ENCODE measurements at places on chromosomes 6 and 20. TPM values are rescaled to one million over a fixed set of nuclear protein-coding genes. Genes with fewer than 3 reads are reported as not detected.

DNA sequence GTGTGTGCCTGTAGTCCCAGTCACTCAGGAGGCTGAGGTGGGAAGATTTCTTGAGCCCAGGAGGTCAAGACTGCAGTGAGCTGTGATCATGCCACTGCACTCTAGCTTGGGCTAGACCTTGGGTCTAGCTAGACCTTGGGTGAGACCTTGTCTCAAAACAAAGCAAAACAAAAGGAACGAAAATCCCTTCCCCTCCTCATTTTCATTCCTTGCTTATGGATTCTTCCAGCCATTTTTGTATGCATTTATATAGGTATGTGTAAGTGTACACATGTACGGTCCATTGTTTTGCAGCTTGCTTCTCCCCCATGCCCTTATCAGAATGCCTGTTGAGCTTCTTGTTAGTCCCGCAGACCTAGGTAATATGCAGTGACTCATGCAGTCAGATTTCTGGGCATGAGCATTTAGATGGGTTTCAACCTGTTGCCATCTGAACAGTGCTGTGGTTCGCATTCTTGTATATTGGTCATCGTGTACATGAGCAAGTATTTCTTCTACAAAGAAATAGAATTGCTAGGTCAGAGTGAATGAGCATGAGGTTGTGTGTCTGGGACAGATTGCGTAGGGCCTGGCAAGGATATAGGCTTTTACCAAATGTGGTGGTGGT is 73.2 kb downstream of the ATRN start:
- DNase-seq, result no peak

GRCh38 chr6:107653183-107653580 is 163.3 kb downstream of the SOBP start:
- no peak for DNase-seq

The NR2E1 gene
- total RNA-seq, result not detected

DNA sequence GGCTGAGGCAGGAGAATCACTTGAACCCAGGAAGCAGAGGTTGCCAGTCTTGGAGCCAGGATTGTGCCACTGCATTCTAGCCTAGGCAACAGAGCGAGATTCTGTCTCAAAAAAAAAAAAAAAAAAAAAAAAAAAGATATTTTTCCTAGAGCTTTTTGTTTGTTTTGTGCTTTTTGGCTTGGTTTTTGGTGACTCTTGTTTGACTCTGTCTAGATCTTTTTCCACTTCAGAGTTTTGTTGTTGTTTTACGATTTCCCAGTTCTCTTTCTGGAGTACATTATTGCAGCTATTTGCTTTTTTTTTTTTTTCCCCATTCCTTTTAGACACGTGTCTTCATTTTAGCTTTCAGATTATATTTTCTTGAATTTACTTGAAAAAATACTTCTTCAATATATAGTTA is 67.0 kb upstream of the AKAP12 start:
- DNase-seq, result no peak

GRCh38 chr6:26131618-26132017 is 44.4 kb downstream of the HFE start:
- no peak for DNase-seq

The RAMACL gene
- 0.30 TPM for total RNA-seq

DNA sequence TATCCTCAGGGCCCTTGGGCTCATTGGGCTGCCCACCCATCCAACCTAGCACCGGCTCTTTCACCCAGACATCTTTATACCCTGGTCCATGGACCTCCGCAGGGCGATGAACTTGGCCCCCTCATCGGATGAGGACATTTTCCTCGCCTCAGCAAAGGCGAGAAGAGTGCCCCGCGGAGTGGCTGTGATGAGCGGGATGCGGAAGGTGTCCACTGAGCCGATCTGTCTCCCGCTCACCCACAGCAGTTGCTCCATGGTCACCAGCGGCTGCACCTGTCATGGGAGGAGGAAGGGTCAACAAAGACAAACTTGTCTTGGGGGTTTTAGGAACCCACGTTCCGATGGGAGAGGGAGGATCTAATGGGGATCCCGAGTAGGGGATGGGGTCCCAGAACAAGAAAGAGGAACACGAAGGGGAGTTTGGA is 690 bp downstream of the NEU1 start:
- no peak for DNase-seq

The BEND6 gene
- total RNA-seq, result not detected

The ZNF184 gene
- 14.5 TPM for total RNA-seq

DNA sequence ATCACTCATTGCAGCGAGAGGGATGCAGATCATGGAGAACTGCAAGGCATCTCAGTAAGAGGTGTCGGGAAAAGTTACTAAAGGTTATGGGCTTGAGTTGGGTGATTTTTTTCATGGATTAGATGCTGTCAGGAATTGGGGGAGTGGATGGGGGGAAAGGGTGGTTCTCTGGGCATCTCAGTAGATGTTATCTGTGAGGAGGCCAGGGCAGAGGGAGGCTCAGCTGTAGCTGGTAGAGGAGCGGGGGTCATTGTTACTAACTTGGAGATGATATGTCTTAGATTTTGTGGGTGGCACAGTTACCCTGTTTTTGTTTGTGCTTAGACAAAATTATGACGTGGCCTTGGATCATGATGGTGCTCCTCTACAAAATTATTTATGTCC is 2.6 kb upstream of the PCMTD2 start:
- DNase-seq, result no peak

The ADGRF5 gene
- not detected for total RNA-seq

- peak; percentile 96 for DNase-seq
These were observed 713 bp upstream of the ELMO2 start for GRCh38 chr20:46406986-46407670.

DNA sequence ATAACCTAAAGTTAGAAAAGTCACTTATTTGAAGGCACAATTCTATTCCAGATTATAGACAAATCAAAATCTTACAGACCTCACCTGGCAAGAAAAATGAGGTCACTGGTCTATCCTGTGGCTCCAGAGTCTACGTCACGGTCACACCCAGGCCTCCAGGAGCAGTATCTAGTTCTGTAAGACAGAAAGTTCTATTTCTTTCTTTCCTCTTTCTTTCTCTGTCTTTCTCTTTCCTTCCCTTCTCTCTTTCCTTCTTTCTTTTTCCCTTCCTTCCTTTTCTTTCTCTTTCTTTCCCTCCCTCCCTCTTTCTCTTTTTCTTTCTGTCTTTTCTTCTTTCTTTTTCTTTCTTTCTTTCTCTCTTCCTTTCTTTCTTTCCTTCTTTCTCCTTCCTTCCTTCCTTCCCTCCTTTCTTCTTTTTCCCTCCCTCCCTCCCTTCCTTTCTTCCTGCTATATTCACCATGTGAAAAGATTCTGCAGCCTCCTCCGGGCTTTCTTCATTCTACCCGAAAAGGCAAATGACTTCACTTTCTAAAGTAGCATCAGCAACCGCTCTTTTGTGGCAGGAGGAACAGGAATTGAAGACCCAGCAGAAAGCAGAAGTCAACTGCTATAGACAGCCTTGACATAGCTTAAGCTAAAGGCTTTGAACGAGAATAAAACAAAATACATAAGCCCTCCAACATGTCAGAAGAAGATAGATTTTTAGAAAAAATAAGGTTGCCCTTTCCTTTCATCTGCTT is 83.9 kb upstream of the SIRPG start:
- no peak for DNase-seq

The HTR1E gene
- total RNA-seq, result not detected

- DNase-seq, result no peak
These were observed 474.0 kb downstream of the TFAP2B start for GRCh38 chr6:51292659-51293058.

The MYLK2 gene
- 0.39 TPM for total RNA-seq

The SYCP2 gene
- total RNA-seq, result 2.1 TPM

GRCh38 chr20:52130406-52130805 is 61.2 kb downstream of the ZFP64 start:
- DNase-seq, result no peak

DNA sequence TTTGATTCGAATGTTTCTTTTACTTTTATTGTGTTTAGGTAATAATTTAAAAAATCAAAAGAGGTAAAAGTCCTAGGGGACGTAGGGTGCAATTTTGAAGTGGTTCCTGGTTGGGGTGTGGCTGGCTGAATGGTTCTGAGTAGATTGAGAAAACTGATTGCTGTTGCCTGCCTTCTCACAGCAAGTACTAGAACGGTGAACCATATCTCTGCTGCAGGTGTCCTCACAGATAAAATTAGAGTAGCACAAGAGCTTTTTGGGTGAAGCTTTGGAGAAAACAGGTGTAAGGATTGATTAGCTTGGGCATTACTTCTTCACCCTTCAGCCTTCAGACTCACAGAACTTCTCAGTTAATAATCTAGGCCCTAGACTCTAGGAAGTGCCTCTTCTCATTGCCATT is 19.8 kb upstream of the GJA10 start:
- DNase-seq, result no peak

GRCh38 chr6:217048-217659 is 75.1 kb upstream of the DUSP22 start:
- DNase-seq, result peak; percentile 68

DNA sequence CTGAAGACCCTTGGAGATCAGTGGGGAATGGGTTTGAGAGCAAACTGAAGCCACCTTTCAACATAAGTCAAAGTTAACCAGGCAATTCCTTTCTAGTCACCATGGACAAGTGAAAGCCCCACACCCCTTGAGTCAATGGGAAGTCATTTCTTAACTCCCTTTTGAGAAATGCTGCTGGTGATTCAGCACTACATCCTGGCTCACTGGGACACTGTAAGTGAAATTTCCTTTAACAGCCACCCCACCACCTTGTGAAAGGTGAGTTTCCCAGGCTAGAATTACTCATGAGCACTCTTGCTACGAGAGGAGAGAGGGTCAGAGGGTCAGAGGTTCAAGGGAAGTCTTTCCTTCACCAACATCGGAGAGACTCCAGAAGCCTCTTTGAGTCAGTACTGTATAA is 93.3 kb upstream of the MARCKS start:
- DNase-seq, result peak; percentile 16

The LTB gene
- 44.9 TPM for total RNA-seq

- DNase-seq, result no peak
These were observed 37.2 kb upstream of the HACE1 start for GRCh38 chr6:104896914-104897313.

GRCh38 chr6:10309457-10310329 is 105.2 kb downstream of the TFAP2A start:
- no peak for DNase-seq

DNA sequence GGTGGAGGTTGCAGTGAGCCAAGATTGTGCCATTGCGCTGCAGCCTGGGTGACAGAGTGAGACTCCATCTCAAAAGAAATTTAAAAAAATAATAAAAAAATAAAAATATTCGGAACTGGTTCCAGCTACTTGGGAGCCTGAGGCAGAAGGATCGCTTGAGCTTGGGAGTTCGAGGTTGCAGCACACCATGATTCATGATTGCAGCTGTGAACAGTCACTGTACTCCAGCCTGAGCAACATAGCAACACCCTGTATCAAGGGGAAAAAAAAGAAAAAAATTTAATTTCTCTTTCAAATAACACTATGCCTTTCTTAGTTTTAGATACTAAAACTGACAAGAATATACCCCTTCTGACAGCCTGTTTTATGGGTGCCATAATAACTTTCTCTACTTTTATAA is 10.5 kb downstream of the KDM1B start:
- no peak for DNase-seq

- DNase-seq, result peak; percentile 20
These were observed 84.2 kb upstream of the FOXC1 start for GRCh38 chr6:1525364-1526038.

- DNase-seq, result no peak
These were observed 239.2 kb upstream of the DEFB112 start for GRCh38 chr6:50288881-50289280.

The PSORS1C2 gene
- total RNA-seq, result not detected

GRCh38 chr20:46568570-46569129 is 18.2 kb upstream of the OCSTAMP start:
- DNase-seq, result no peak

DNA sequence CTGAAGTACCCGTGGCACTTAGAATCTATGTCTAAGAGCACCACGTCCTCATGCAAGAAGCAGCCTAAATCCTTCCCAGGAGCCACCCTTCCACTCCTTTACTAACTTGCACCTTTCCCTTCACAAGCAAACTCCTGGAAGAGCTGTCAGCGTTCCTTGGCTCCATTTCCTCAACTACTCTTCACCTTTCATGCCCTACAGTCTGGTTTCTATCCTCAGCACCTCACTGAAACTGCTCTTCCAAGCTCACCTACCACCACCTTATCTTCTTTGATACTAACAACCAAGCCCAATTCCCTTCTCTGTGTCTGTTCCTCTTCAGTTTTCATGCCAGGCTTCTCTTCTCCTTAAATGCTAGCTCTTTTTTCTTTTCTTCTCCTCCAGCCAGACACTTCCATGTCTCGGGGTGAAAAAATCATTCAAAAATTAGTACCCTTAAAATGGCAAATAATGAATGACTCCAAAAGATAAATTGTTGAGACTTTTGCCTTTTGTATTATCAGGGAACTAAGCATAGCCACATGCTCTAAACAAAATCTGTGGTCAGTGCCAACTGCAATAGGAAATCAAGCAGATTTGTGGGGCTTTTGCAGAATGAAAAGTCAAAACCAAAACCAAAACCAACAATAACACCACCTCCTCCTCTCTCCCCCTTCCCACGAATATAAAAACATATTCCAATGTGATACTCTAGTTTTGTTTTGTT is 149.6 kb upstream of the KCNK16 start:
- DNase-seq, result no peak

DNA sequence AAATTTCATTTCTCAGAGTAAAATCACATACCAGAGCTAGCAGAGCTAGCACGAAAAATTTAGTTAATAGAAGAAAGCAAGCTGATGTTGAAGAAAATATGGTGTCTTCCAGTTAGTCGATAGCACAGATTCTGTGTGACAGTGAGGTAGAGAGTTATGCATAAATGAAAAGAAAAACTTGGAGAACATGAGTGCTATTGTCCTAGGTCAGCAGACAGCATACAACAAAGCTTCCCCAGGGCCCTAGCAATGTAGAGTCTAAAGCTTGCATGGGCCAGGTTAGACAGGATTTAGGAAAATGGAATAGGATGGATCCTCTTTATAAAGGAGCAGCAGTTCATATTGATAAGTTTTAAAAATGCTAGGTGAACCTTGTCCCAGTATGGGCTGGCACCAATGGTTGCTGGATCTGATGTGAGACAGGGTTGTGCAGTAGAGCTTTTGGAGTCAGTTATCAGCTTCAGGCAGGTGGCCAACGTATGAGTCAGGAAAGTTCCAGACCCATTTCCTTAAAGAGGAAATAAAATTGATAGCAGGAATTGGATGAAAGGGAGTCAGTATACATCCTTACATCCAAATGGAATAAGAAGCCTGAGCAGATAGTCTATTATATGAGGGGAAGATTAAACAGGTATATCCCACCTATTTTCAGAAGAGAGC is 277.2 kb downstream of the FRK start:
- DNase-seq, result no peak

DNA sequence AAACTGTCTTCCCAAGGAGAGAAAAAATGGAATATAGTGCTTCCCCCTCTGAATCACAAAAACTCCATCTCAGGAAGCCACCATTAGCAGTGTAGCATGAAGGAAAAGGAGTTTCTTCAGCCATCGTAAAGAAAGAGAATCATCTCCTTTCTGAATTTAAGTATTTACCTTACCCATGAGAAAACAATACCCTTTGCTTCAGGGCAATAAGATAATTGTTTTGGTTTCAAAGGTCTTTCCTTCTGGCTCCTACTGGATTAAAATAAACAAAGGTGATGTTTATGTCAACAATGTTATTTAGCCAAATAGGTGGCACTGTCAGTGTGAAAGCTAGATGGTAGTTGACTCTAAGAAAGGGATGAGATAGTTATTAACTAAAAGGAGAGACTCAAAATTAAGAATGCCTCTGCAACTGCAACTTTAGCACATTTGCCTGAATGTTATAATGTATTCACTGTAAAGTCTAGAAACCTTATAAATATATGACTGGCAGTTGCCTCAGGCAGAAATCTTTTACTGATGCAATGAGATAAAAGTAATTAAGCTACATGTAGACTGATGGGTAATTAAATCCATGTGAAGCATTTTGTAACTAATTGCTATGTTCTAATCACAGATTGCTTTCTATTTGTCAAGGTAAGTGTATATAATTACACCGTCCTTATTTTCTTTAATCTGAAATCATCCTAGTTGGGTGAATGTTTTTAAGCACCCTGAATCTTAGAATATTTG is 399.0 kb downstream of the CDKAL1 start:
- DNase-seq, result no peak

All from activated CD4-positive, alpha-beta T cell treated with anti-CD3 and anti-CD28 coated beads for 36 hours (primary cell).